AG08395 (cell line): ENCODE measurements at places on chromosomes 13 and 19.

GRCh38 chr19:1817553-1818179 lies 5.6 kb upstream of the ATP8B3 start:
- DNase-seq, result no peak

DNA sequence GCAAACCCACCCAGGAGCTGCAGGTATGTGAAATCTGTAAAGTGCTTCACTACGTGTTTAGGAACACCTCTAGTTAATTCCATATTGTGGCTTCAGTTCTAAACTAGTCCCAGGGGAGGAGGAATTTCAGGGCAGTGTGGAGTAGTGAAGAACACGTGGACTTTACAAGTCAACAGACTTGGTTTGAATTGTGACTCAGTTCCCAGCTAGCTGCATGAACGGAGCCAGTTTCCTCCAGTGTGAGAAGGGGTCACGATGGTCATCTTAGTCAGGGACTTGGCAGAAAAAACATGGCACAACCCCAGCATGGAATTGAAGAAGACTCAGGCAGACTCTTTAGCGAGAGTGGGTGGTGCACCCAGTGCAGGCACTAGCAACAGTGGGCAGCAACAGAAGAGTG lies 175.7 kb upstream of the UBL3 start:
- DNase-seq, result peak; percentile 75

DNA sequence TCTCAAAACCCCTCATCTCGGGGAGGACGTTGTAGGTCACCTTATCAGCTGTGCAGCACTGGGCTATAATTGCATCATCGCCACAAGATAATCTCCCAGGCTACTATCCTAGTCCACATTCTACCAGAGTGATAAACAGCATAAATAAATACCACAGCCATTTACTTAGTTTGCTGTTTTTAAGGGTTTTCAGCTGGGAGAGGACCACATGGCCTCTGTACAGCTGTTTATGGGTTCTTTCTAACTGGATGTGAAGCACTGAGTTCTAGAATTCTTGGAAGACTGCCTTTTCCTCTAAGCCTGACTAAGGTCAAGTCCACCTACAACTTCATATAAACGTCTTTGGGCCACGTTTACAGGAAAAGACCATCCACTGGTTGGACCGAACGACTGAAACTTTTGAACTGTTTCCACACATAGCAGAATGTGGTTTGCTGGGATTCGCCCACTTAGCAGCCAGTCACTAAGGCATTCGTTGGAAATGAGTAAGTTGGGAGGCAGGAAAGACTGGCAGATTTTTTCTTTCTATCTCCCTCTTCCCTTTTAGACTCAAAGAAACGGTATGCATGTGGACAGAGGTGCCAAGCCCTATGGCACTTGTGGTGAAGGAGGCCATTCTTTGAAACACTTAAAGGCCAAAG lies 752.5 kb upstream of the SGCG start:
- no peak for DNase-seq

GRCh38 chr19:2148482-2149135 lies 2.8 kb downstream of the AP3D1 start:
- DNase-seq, result no peak

GRCh38 chr19:9818175-9818733 lies 625 bp downstream of the FBXL12 start:
- no peak for DNase-seq
